ENCODE measurements at places on chromosomes 1 and 21.

GRCh38 chr21:37917612-37918011 is 1.4 kb upstream of the KCNJ6 start:
- no peak for DNase-seq

DNA sequence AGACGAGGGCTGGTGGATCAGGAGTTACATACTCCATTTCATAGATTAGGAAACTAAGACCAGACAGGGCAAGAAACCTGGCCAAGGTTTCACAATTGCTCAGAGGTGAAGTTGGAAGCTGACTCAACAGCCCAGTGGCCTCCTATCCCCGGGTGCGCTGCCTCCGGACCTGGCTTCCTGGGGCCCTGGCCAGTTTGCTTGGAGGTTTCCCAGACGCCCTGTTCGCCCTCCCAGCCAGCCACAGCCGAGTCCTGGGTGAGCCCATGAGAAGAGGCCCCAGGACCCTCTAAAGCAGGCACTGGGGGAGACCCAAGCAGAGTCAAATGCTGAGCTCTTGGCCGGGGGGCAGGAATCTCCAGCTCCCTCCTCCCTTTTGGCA is 180.1 kb downstream of the ZBTB18 start:
- no peak for DNase-seq

GRCh38 chr1:59666106-59666505 is 148.6 kb upstream of the HOOK1 start:
- no peak for DNase-seq

DNA sequence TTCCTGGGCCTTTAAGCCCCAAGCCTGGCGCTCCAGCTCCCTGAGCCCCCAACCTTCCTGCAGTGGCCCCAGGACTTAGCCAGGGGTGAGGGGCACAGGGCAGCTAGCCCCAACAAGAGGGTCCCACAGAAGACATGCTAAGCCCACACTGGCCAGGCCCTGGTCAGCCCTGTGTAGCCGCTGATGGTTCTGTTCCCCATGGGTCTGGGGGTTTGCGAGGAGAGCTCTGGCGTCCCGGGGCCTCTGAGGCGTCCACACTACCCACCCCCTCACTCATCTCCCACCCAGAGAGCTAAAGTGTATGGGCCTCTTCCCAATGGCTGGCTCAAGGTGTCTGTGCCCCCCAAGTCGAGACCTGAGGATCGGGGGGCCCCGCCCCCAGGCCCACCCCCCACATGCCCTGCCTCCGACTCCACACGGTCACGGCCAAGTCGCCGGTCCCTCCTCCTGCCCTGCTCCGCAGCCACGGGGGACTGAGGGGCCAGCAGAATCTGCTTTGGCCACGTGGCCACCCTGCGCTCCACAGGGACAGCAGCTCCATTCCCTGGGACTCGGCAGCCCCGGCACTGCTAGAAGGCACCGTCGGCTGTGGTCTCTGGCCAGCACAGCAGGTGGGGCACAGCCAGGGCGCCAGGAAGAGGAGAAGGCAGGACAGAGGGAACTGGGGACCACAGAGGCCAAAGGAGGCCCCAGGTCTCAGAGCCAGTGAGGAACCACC is 7.8 kb downstream of the TNFRSF18 start:
- peak; percentile 24 for DNase-seq
